ENCODE measurements at places on chromosomes 1 and 21.

DNA sequence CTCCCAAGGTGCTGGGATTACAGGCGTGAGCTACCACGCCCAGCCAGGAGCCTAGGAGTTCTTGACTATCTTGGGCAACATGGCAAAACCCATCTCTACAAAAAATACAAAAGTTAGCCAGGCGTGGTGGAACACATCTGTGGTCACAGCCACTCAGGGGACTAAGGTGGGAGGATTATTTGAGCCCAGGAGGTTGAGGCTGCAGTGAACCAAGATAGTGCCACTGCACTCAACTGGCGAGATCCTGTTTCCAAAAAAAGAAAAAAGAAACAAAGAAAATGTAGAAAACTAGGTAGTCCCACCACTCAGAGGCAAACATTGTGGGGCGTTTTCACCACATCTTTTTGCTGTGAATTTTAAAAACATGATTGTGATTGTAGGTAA, 141.3 kb downstream of the ZZZ3 start:
- no peak for DNase-seq

- DNase-seq, result no peak
Observed at GRCh38 chr1:224732377-224733026, 116.4 kb downstream of the CNIH3 start.

DNA sequence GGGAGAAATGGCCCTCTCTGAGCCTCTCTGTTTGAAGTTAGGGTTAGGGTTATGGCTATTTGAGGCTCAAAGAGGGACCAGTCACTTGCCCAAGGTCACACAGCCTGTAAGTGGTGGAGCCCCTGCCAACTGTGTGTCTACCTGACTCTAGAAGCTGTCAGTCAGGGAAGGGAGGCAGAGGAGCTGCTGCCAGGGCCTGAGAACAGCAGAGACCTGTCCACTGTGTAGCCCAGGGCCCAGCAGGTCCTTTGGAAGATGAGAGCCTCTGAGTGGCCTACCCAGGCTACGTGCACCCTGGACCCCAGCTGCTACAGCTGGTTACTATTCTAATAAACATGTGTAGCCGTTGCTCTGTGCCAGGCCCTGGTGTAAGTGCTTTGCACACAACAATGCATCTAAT, 15.1 kb upstream of the EDN2 start:
- no peak for DNase-seq

DNA sequence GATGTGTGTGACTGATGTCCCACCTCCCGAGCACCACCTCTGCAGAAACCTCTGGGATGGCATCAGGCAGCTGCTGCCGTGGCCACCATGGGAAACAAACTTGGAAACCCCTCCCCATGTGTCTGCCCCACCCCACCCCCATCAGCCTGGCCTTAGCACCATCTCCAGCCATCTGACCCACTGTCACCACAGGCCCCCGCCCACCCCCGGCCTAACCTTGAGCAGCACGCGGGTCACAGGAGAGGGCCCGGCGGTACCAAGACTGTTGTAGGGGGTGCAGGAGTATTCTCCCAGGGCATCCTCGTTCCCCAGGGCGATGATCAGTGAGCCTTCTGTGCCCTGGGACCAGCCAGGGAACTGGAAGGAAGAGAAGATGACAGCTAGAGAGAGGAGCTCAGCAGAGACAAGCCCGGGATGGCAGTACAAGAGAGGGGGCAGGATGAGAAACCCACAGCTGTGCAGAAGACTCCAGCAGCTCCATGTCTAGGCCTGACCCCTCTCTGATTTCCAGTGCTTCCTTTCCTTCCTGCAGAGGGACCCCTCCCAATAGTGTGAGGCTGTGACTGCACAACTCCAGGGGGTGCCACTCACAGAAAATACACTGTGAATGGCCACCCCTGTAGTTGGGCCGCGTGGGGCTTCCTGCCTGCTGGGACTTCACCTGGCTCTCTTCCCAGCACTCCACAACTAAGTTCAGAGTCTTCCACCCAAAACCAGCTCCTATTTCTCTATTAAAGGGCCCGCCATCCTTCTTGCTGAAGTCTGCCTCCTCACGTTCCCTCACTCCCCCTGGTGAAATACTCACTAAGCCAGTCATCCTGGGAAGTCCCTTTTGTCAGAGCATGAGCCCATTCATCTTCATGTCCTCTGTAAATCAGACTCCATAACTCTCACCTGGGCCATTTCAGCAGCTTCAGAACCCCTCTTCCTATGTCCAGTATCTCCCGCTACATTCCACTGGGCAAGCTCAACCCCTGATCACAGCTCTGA, 7.3 kb upstream of the TAGLN2 start:
- DNase-seq, result no peak

- DNase-seq, result no peak
Observed at GRCh38 chr1:167439301-167439988, 78.9 kb downstream of the CD247 start.

GRCh38 chr1:187696073-187696472, 867.3 kb downstream of the PLA2G4A start:
- no peak for DNase-seq

DNA sequence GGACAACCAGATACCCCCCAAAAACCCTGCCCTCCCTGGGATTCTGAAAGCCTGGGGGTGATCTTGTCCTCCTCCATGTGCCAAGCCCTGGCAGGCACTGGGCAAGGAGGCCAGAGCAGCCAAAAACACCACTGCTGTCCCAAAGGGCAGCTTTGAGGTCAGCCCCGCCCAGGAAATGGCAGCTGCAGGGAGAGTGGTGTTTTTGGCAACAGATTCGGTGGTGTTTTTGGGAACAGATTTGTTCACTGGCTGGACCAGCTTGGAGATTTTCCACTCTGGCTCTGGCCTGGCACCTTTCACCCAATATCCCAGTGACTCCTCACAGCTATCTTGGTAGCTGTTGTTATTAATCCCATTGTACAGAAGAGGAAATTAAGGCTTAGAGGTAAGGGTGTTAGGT, 34.7 kb downstream of the LRP8 start:
- DNase-seq, result no peak

GRCh38 chr1:40090652-40091355, 6.2 kb downstream of the PPT1 start:
- DNase-seq, result no peak

DNA sequence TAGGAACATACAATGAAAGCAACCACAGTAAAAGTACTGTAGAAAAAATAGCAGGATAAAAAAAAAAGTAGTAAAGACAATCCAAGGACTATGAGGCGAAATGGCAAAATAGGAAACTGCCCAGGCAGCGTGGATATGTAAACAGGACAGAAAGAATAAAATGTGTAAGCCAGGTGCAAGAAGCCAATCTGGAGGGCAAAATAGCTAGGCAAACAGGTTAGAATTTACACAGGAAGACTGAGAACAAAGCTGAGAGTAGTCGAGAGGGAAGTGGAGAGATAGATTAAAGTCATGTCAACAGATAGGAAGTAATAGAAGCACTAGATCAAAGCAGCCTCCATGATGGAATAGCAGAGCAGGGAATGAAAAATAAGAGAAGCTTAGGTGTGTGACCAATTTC, 124.2 kb upstream of the B3GALT2 start:
- no peak for DNase-seq

GRCh38 chr21:18384771-18385170, 18.8 kb downstream of the TMPRSS15 start:
- no peak for DNase-seq

GRCh38 chr1:200802865-200803512, 64.3 kb downstream of the CAMSAP2 start:
- peak; percentile 49 for DNase-seq

- no peak for DNase-seq
Observed at GRCh38 chr1:172775606-172776005, 116.7 kb downstream of the FASLG start.

GRCh38 chr1:49435291-49435690, 588.5 kb downstream of the AGBL4 start:
- DNase-seq, result no peak

GRCh38 chr1:64398936-64399335, 71.0 kb upstream of the CACHD1 start:
- DNase-seq, result no peak

DNA sequence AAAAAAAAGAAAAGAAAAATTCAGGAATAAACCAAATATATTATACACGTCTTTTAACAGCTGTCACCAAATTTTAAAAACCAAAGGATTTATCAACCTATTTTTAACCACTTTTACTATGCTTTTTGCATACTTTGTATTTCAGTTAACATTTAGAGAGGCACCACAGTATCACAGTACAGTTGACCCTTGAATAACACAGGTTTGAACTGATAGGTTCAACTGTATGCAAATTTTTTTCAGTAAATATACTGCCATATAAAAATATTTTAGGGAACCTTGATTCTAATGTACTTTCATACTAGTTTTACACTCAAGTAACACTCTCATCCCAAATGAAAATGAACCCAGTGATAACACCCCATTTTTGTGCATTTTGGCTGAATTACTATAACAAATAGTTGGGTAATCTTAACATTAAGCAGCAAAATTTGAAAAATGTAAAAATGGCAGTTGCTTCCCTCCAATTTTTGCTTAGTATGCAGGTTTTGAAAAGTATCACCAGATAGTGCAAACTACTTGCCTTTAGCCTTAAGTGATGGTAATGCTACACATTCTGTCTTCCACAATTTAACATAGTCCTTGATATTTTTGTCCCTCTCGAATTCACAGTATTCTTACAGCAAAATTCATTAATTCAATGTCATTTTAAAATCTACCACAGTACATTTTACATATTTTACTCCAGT, 10.8 kb upstream of the ADCY10 start:
- DNase-seq, result no peak

- no peak for DNase-seq
Observed at GRCh38 chr1:158037008-158037865, 43.8 kb downstream of the KIRREL1 start.

DNA sequence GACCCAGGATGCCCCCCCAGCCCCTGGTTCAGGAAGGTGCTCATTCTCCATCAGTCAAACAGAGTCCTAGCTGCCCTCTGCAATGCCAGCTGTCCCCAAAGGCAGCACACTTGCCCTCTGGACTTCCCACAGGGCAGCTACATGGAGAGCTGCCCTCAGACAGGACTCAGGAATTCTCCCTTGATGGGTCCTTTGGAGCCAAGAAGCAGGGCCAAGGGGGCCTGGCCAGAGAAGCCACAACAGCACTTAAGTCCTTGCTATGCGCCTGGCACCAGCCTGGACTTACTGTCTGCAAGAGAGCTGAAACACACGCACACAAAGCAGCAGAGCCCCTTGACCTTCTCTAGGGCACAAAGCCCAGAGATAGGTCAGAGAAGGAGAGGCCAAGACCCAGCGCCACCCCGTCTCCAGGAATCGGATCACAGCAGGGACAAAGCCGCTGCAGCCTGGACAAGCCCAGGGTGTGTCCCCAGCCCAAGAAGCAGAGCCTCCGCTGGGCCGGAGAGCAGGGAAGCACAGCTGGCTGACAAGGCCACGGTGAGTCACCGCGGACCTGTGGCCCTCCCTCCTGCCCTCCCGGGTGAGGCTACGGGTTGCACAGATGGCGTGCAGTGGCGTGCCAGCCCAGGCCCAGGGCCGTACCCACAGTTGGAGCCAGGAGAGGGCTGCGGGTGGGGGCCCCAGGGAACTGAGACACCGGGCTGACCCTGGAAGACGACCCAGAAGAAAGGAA, 1.7 kb downstream of the WNT9A start:
- DNase-seq, result no peak

DNA sequence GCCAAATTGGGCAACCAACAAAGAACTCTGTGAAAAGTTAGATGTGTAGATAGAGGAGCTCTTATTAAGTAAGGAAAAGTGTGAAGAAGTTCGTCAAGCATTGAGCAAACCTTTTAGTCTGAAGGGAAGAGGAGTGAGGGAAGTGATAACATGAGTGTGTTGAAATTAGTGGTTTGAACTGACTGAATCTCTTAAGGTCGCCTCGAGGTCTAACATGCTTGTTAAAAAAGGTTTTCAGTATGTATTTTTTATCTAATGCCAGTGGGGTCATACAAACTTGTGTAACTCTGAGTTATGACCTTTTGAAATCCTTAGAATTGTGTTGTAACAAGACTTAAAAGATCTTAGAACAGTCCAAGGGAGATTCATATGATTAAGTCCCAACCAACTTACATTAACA, 34.1 kb downstream of the SOAT1 start:
- no peak for DNase-seq

- no peak for DNase-seq
Observed at GRCh38 chr1:93738075-93738622, 56.5 kb upstream of the BCAR3 start.

GRCh38 chr21:18147678-18148077, 97.0 kb upstream of the CHODL start:
- DNase-seq, result no peak

DNA sequence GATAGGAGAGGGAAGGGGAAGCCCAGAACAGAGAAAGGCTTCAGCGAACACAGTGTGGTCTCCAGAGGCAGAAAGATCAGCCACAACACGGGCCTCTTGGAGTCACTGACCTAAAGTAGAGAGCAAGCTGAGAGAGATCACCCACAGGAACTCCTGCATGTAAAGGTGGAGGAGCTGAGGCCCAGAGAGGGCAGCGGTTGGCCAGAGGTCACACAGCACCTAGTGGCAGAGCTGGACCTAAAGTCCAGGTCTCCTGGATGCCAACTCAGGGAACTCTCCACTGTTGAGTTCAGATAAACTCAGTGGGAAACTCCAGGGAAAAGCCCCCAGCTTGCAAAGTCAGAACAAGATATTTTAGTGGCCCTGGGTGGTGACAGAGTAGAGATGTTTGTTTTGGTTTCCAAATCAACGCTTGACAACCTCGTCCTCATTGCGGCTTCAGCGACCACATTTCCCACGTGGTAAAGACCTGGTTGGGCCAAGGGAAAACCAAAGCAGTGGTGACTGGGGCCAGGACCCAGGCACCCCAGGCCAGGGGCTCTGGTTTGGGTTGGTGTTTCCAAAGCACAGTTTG, 4.6 kb downstream of the IFFO2 start:
- DNase-seq, result peak; percentile 65

- DNase-seq, result no peak
Observed at GRCh38 chr1:245684571-245684970, 529.8 kb downstream of the KIF26B start.

DNA sequence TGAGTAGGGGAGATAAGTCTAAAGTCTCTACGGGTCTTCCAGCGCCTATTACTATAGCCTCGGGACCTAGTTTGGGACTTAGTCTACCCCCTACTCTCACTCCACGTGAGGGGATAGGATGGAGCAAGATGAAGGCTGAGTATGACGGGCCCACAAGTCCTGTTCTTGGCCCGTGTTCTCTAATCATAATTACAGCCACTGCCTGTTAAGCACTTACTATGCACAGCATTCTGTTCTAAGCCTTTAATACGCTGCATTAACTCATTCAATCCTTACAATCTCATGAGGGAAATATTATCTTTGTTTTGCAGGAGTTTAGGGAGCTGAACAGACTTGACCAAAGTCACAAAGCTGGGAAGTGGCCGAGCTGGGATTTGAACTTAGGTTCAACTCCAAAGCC, 23.9 kb upstream of the EPB41 start:
- DNase-seq, result no peak

GRCh38 chr21:36175771-36176565, 19.3 kb downstream of the DOP1B start:
- DNase-seq, result no peak

GRCh38 chr1:2019571-2020309, 595 bp downstream of the GABRD start:
- no peak for DNase-seq

- no peak for DNase-seq
Observed at GRCh38 chr1:1073743-1074587, at the start of gene RNF223. TSS of gene RNF223 (minus strand) at chr1:1074306. CDS start at chr1:1072566, 1,740 bp downstream.

- DNase-seq, result no peak
Observed at GRCh38 chr1:67824766-67825165, 8.5 kb downstream of the GNG12 start.

All from GM18507 (cell line).